Stimulated activated CD4-positive, alpha-beta T cell treated with anti-CD3 and anti-CD28 coated beads, TNF-alpha, amount 100 ng/mL, for 24 hours (primary cell): ENCODE measurements at places on chromosomes 6 and 20.

DNA sequence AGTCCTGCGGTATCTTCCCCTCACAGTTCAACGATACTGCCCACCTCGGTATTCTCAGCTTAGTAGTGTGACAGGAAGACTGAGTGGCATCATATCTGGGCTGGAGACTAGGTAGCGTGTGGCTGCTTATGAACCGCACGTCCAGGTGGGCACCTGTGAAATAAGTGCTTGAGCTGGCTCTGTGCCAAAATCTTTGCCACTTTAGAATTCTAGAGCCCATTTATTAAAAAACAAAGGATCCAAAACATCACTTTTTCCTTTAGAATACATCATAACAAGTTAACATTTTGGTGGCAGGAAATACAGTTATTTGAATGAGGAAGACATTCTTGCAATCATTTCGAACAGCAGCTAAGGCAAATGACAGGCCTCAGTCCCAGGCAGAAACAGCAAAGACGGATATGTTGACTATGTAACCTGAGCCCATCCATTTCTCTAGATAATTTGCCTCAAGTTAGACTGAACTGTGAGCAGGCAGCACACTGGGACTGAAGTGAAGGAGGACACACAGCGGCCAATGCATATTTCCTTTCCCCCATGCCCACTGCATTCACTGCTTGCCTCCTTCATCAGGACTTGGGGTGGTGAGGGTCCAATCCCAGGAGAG, 136.6 kb downstream of the GMDS start:
- DNase-seq: no peak

- no peak for DNase-seq
Measured at GRCh38 chr6:52016915-52017748, 70.3 kb downstream of the PKHD1 start.

- no peak for DNase-seq
Measured at GRCh38 chr6:166417285-166417691, 34.5 kb upstream of the MPC1 start.

- no peak for DNase-seq
Measured at GRCh38 chr20:59333951-59334350, 33.5 kb downstream of the EDN3 start.

DNA sequence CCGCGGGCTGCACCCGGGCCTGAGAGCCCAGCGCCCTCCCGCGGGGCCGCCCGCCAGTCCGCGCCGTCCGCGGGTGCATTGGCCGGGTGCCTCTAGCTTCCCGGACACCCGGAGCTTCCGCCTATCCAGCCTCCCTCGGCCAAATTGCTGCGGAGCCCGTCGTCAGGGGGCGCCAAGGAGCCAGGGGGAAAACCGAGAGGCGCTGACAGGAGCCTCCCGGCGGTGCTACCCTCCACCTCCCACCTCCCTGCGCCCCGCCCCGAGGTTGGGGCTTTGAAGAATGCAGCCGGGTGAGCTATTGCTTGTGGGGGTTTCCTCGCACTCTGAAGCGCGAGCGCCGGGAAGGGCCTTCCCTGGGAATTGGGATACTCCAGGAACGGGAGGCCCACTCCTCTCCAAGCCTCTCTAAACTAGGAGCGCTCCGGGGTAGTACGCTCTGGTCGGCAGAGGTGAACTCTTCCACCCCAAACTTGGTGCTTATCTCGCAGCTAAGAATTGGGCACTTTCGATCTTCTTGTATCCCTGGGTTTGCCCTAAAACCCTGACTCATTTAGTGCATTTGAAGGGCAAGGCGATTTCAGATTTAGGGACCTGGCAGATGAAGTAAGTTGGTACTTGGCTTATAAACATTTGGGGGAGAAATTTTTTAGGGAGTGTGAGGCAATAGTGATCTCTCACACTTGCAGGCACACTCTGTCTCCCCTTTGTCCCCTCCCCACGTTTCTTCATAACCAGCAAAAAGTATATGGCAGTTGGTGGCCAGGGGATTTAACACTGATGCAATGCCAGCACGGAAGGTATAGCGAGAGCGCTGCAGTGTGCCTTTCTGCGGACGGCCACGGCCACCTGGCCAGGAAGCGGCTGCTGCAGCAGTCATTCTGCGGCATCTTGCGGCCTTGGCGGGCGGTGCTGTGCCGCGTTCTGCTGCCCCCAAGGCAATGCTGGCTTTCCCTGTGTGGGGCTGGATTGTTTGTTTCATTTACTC, 556 bp downstream of the BEND6 start:
- DNase-seq: peak; percentile 43

DNA sequence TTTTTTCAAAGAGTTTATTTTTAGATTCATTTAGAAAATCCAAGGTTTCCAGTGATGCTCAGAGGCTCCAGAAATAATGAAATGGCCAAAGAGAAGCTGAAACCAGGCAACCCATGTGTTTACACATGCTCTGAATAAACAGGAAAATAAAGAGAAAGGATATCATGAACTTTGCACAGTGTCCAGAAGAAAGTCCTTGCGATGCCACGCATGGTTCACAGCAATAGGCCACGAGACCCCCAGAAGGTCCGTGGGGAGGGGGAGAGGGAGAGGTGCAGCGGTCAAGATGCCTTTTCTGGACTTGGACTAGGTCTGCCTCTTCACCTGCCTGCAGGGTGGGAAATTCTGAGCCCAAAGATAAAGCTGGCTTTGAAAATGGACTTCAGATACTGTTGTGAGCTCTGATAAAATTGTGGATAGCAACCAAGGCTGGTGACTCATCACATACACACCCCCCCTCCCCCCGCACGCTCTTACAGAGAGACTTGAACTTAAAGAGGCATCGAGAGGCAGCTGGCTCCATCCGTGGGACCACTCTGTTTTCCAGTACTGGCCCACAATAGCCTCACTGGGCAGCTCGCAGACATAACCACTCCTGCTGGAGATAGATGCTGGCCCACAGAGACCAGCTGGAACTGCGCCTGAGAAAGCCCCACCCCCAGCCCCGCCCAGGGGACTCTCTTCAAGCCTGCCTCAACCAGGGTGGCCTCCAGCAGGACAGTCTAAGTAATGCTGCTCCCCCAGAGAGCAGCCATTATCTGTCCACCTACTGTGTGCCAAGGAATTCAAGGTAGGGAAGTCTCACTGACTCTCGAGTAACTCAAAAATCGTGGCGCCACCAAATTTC, 21.2 kb upstream of the NFATC2 start:
- no peak for DNase-seq
